ENCODE measurements at places on chromosomes 1 and 21. TPM values are rescaled to one million over a fixed set of nuclear protein-coding genes. Genes with fewer than 3 reads are reported as not detected.

The NECTIN4 gene
- total RNA-seq: not detected

The FAM151A gene
- not detected for total RNA-seq

The TNFRSF1B gene
- 3.1 TPM for total RNA-seq

The SHISA4 gene
- 16.1 TPM for total RNA-seq

The GJC2 gene
- total RNA-seq: 1.1 TPM

The GRHL3 gene
- not detected for total RNA-seq

The GJA9 gene
- total RNA-seq: not detected

The FAM131C gene
- 1.7 TPM for total RNA-seq

DNA sequence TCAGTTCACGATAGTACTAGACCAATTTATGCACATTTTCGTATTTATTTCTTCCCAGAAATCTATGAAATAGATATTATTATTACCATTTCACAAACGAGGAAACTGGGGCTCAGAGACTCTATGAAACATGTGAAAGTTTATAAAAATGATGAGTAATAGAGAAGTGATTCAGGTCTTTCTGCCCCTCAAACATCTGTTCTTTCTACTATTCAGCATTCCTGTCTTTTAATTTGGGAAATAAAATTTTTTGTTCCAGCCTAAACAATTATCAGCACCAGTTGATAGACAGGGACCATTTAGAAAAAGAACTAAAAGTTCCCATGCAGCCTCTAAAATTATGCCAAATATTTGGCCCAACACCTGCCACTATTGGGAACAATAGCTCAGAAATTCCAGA, 585.1 kb downstream of the PTPRC start:
- no peak for DNase-seq

GRCh38 chr1:201528631-201529252, 10.2 kb upstream of the NAV1 start:
- DNase-seq: no peak

DNA sequence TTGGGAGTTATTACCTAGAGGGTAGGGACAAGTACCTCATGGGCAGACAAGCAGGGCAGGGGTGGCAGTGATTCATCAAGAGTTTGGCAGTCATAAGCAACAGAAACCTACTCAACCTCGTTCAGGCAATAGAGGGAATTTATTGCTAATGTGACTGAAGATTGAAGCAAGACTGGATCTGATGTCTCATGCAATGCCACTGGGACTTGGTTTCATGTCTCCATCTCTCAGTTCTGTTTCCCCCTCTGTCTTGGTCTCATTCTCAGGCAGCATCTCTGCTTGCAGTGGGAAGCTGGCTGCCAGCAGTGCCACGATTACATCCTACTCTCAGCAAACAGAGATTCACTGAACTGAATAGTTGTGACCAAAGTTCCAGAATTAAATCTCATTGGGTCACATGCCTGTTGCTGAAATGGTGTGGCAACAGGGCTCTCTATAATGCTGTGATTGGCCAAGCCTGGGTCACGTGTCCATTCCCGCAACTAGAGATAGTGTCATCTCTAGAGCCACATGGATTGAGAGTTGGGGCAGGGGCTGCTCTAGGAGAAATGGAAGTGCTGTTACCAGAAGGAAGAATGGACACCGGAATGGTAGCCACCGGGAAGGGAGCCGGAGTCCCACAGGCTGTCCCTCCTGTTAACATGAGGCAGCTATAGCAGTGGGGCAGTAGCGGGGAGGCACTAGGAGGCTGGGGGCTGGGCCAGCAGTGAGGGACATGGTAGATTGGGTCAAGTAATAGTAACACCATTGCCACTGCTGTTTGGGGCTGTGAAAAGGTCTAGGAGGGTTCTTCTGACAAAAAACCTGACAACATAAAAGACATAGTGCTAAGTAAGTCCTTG, 3.9 kb upstream of the CDC42 start:
- DNase-seq: no peak

DNA sequence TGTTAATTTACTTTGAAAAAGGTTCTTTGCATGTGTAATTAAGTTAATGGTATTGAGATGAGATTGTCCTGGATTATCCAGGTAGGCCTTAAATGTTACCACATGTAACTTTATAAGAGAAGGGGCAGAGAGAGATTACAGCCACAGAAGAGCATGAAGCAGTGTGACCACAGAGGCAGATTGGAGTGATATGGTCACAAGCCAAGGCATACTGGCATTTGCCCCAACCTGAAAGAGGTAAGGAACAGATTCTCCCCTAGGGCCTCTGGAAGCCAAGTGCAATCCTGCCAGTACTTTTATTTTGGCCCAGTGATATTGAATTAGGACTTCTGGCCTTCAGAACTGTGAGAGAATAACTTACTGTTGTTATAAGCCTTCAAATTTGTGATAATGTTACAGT, 23.0 kb downstream of the RNF2 start:
- DNase-seq: no peak

GRCh38 chr21:31597683-31598082, 61.8 kb upstream of the SOD1 start:
- no peak for DNase-seq

DNA sequence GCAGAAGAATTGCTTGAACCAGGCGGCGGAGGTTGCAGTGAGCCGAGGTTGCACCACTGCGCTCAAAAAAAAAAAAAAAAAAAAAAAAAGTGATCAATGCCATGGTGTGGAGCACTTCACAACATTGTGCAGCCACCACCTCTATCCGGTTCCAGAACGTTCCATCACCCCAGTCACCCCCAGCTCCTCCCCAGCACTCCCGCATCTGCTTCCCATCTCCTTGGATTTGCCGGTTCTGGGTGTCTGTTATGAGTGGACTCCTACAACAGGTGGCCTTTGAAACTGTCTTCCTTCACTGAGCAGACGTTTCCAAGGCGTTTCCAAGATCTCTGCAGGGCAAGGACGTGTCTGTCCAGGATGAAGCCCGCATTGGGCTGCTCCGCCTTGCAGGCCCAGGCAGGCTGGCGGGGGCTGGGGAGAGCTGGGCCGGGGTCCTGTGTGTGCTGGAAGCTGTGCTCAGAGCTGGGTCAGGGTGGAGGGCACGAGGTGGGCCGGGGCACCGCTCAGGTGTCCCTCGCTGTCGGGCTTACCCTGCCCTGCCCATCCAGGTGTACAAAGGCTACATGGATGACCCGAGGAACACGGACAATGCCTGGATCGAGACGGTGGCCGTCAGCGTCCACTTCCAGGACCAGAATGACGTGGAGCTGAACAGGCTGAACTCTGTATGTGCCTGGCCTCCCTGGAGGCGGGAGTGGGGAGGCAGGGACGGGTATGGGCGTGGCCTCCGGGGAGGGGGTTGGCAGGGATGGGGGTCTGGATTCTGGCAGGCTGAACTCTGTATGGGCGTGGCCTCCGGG, 14.9 kb upstream of the LRRC3 start:
- DNase-seq: no peak

DNA sequence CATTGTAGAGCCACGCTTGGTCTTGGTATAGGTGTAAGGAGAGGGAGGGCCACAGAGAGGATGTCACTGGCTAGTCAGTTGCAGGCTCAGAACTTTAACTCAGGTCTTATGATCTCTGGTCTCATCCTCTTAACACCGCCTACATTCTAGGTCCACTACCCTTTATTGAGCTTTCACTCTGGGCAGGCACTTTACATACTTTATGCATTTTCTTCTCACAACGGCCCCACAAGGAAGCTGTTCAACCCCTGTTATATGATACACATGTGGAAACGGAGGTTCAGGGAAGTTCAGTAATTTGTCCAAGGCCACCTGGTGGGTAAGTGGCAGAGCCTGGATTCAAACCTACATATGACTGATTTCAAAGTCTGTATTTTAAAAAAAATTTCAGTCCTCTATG, 25.3 kb upstream of the RCAN3 start:
- no peak for DNase-seq

DNA sequence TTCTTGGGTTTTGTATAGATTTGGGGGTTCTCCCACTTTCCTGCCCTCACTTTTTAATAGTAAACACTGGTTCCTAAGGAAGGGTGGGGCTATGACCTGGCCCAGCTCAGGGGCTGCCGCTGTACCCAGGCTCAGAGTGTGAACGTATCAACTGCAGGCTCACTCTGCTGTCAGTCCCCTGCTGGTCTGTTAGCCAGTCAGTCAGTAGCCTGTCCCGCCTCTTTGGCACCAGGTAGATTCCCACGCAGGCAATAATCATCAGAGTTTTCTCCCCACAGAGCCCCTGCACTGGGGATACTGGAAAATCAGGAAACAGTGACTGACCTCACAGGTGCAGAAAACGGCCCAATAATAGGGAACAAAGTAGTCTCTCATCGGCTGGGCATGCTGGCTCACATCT, 15.0 kb upstream of the ALPL start:
- DNase-seq: no peak

GRCh38 chr1:75234562-75234961, 100.4 kb downstream of the LHX8 start:
- no peak for DNase-seq

GRCh38 chr1:232553809-232554208, 76.1 kb downstream of the SIPA1L2 start:
- DNase-seq: no peak

GRCh38 chr1:193102662-193103061, 2.6 kb downstream of the GLRX2 start:
- no peak for DNase-seq

GRCh38 chr1:150464422-150464826, 22.8 kb upstream of the TARS2 start:
- DNase-seq: no peak

GRCh38 chr1:150152772-150153456, 3.2 kb downstream of the PLEKHO1 start:
- DNase-seq: no peak

DNA sequence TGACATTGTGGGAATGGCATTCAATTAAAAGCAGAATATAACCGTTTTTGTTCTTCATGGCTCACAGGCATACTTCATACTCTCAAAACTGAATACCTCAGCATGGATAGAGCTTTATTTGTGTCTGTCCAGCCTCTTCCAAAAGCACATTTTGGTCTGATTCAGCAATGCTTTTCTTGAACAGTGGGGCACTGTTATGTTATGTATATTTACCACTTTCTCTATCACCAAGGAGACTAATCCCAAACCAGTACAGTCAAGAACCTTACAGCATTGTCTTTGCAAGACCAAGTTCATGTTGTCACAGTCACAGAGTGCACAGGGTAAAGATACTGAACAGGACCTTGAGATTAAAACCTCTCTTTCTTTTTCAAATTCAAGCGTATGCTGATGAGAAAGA, 582.8 kb downstream of the PTBP2 start:
- DNase-seq: no peak

GRCh38 chr21:16540966-16541727, 811.4 kb downstream of the USP25 start:
- no peak for DNase-seq

DNA sequence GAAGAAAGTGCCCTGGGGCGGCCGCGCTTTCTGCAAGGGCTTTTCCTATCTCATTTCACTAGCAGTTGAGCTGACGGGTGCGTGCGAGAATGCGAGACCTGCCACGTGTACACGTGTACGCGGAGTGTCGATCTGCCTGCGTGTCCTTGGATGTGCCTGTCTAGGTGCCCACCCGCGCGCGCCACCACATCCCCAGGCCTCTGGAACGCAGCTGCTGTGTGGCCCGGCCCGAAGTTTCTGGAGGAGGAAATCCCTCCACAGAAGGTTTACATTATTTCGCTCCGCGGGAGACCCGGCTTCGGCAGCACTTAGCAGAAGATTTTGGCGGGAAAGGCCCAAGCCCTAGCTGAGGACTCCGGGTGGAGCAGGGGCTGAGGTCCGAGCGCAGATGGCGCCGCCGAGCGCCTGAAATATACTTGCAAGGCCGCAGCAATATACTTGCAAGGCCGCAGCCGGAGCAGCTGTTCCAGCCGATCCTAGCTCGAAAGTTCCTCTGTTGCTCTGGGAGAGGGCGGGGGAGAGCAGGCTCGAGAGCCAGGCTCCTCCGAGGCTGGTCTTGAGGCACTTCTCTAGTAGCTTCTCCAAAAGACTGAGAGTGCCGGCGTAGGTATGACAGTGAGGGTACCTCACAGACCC, 3.9 kb downstream of the TBX15 start:
- no peak for DNase-seq

DNA sequence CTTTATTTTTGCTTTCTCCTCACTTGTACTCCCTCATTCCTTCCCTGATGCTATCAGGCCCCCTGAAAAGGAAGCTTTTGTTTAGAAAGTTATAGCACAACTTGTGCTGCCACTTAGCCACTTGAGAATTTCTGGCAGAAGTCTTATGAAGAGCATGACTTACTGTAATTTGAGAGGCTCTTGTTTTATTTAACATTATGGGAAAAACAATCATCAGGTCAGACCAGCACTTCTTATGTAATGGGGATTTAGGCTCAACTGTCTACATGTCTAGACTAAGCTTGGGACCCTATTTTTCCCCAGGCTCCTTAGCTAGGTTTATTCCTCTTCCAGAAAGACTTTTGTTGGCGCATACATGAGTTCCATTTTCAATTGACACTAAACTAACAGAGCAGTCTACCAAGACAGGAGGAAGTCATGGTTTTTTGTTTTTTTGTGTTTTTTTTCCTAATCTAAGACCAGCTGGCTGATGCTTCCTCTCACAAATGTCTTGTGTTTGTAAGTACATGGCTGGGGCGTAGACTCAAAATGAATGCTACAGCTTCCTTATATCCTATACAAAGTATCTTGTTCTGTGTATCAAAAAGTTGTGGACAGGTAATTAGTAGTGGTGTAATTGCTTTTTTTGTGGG, 31.5 kb downstream of the TNFSF4 start:
- DNase-seq: no peak

DNA sequence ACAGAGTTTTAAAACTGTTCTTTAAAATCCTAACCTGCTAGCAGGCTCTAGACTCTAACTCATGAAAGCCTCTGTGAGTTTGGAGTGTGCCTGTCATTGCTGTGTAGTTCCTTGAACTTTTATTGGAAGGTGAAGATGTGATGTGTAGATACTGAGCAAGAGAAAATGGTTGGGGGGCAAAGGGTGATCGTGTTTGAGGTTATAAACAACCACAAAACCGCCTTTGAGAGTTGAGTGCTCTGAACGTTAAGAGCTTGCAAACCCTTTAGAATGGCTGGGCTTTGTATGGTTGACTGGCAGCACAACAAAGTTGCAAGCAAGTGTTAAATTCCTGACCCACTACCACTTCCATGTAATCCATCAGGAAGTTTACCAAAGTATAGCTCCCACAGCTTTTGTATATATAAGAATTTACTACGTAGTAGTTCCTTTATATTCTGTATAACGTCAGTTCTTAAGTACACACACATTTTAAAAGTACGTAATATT, 19.6 kb downstream of the BACE2 start:
- DNase-seq: no peak

DNA sequence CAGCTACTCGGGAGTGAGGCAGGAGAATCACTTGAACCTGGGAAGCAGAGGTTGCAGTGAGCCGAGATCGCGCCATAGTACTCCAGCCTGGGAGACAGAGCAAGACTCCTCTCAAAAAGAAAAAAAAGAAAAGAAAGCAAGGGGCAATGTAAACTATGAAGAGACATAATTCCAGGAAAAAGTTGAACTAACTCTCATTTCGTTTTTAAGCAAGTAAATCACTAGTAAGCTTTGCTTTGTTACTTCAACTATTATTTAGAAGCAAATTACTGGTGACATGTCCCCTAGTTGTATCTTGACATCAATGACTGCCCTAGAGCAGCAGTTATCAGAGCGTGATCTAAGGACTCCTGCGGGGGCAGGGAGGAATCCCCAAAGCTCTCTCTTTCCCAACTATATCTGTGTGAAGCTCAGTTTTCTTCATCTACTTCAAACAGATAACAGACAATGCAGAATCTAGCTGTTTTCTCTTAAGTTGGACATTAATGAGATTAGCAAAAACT, 18.7 kb downstream of the CLSTN1 start:
- no peak for DNase-seq

All from occipital lobe (tissue), 3 donors.